ENCODE measurements at places on chromosomes 3 and 15.

DNA sequence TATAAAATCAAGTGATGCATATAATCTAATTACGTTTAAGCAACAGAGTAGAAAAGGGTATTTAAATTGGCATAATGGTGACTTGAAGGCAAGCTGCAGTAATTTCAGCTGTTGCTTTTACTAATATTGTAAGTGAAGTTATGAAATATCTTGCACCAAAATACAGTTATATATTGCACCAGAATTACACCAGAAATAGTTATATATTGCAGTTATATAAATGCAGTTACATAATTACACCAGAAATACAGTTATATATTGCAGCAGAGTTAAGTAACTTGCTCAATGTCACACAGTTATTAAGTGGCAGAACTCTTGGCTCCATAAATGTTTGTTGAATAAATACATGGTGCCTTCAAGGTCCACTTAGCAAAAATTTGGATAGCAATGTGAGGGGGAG, 51.4 kb downstream of the PCOLCE2 start:
- DNase-seq, result no peak

GRCh38 chr3:7001370-7001769, 140.5 kb downstream of the GRM7 start:
- no peak for DNase-seq

DNA sequence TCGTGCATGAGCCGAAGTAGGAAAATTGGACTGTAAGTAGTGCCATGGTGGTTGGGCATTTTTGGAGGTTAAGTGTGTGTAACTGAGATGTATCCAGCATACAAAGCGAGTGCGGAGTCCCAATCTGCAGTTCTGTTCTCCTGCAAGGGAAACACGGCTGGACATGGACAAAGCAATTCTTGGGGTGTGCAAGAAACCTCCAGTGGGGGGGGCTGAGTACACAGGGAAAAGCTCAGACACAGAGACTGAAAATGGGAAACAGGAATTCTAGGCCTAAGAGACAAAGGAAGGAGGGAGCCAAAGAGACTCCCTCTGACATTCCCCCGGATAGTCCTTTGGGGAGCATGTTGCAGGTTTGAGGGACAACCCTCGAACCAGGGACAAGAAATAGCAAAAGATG, 83.2 kb upstream of the PLSCR4 start:
- no peak for DNase-seq

- DNase-seq, result no peak
Measured at GRCh38 chr3:141379250-141379966, 11.1 kb downstream of the ZBTB38 start.

- DNase-seq, result no peak
Measured at GRCh38 chr15:60400944-60401343, 3.2 kb upstream of the ANXA2 start.
